ENCODE measurements at places on chromosomes 6 and 20.
A peak's percentile ranks its signal among the peaks of the same experiment; 100 is the strongest.

DNA sequence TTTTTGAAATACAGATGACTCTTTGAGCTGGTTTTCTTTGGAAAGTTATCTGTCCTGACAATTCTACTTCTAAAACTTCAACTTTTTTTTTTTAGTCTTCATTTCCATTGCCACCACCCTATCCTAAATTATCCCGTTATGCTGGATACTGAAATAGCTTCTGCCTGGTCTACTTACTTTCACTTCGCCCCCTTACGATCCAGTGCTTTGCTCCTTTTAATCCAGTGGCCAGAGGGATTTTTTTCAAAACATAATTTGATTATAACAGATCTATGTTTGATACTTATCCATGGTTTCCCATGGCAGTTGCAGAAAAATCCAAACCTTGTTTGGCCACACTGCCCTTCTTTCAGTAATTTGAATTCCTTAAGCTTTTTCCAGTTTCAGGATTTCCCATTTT, 27.4 kb downstream of the ASXL1 start:
- DNase-seq = no peak

GRCh38 chr6:41639809-41640371, 1.6 kb downstream of the MDFI start:
- no peak for DNase-seq

DNA sequence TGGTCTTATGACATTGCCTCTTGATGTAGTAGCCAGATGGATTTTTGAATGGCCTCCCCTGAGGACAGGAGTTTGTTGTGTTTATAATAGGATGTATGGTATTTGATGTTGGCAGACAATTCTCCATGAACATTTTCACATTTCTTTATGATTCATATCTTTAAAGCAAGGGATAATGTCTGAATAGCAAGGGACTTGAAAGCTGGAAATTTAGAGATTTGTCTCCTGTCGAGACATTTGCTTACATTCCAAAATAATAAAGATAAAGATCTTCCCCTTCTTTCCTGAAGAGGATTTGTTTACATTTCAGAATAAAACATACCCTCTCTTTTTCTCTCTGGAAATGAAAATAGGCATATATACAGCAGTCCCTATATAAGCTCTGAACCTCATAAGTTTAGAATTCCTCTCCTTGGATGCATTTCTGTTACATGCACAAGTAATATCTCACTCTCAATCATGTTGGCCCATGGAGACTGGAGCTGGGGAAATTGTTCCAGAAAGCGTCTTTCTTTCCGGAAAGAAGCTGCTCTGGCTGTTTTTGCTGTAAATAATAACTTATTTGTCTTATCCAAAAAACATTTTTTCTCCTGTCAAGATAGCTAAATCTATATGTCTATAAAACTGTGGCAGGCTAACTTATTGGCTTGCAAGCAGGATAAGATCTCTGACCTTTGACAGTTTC, 42.5 kb upstream of the ASCC3 start:
- DNase-seq = no peak

GRCh38 chr6:88490195-88490907, 324.2 kb upstream of the CNR1 start:
- no peak for DNase-seq

DNA sequence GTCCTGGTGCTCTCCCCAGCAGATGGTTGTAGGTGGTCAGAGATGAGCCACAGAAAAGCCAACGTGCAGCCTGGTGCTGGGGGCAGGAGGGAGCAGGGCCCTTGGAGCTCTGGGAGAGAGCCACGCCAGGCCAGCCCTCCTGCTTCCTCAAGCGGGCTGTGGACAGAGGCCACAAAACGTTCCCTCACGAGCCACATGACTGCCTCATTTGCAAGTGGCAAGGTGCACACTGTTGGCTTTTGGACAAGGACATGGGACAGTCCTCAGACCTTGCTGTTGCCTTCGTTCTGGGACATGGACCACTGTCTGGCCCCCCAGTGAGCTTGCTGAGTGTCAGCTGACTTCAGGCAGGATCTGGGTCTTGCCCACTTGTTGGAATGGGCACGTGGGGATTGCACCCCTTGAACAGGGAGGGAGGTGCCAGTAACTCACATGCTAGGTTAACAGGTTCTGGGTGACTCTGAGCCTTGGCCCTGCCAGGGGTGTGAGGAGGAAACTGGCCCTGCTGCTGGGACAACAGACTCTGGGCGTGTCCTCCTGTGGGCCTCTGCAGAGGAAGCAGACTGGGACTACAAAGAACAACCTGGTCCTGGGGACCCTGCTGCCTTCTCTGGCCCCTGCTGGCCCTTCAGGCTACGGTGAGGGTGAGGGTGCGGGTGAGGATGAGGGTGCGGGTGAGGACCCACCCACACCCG, 2.6 kb downstream of the SLCO4A1 start:
- no peak for DNase-seq

DNA sequence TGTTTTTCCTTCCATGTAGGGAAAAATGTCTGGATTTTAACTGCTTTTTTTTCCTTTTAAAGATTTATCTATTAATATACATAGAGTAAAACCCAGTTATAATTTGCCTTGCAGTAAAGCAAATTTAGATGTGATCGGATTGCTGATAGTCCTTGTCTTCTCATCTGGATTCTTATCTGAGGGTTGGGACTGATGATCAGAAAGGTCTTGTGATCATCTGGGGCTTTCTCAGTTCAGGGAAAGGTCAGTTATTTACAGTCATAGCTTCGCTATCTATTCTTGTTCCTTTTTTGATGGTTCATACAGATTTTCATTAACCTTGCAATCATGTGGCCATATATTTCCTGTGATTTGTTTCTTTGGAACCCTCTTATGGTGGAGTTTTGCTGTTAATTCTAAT, 63.8 kb upstream of the CLDN20 start:
- no peak for DNase-seq

GRCh38 chr20:9978397-9979004, 56.3 kb upstream of the ANKEF1 start:
- peak; percentile 50 for DNase-seq

DNA sequence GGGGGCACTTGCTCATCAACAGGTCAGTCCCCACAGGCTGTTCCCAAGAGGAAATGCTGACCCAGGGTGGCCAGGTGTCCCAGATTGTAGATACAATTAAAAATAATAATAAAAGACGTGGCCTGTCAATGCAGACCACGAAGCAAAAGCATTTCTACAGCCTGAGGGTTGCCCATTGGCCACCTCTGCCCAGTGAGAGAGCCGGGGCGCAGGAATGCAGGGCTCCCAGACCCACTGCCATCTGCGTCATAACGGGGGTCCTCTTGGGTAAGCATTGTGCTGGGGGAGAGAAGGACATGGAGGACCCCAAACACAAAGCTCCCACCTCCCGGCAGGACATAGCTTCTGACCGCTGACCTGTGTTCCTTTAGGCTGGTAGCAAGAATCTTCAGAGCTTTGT, 22.9 kb upstream of the AFDN start:
- no peak for DNase-seq

GRCh38 chr20:38266426-38266825, 5.9 kb upstream of the KIAA1755 start:
- DNase-seq = no peak

DNA sequence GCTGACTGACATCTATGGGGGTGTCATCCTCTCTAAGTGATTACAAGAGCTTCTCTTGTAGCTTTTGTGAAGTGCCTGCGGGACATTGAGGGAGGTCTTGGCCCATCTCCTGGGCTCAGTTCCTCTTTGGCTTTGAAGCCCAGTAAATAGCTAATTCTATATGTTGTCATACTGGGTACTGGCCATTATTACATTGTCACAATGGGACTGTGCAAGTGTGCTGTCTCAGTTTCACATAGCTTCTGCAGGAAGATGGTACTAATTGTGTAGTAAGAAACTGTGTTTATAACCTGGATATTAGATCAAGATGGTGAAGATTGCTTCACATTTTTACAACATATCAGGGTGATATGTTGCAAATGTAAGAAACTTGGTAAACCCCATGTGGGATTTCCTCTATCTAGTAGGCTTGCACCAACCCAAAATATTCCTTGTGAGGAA, 19.9 kb downstream of the SPINT3 start:
- DNase-seq = no peak

DNA sequence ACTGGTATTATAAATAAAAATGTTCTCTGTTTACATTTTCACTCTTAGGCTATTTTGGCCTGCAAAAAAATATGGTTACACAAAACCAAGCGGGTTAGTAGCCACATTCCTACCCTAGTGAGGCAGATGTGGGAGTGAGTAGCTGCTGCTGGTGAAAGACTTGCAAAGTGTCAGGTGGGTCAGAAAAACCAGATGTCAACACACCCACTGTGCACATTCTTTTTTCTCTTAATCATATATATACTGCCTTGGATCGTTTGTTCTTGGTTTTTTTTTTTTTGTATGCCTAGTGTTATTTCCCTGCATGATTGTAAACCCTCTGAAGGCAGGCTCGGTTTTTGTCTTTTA, 68.0 kb upstream of the TFB1M start:
- DNase-seq = no peak
